ENCODE measurements at places on chromosomes 6 and 20.
A peak's percentile ranks its signal among the peaks of the same experiment; 100 is the strongest.

DNA sequence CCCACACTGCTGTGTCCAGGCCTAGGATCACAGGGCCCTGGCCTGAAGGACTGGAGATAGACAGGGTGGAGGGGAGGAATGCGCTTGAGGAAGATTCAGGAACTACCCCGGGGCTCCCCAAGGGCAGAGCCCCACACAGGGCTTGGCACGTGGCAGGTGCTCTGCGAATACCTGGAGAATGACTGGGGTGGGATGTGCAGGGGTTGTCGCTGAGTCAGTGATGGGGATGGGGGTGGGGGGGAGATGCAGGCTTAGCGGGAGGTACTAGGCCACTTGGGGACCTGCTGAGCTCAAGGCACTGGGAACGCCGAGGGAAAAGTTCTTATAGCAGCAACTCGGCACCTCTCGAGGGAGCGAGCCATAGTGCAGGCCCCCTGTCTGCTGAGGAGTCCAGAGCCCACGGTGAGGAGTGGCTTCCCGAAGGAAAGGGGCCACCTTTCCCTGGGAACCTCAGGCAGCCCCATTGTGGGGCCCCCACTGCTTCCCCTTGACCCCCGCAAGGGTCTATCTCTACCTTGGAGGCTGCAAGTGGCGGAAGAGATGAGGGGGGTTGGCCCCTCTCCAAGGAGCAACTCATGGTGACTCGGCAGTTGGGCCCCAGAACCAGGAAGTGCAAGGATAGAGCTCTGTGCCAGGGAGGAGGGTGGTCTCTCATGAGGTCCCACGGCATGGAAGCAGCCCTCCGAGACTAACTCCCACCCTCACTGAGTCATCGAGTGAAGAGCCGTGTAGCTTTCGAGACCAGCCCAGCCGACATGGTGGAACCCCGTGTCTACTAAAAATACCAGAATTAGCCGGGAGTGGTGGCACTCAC is 33.1 kb downstream of the SRC start:
- DNase-seq: peak; percentile 79

DNA sequence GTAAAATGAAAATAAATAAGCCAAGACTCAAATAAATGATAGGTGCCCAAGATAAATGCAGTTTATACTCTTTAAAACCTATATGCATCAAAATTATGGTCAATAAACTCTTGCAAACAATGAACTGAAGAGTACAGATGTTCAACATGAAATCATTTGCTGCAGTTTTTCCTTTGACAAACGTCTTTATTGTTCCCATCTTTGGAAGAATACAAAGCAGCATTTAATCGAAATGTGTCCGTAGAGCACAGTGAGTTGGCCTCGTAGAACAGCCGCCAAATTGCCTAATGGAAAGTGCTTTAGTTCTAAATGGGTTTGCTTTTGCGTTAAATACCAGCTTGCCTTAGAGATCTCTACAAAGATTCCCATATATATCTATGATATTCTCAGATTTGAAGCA is 447.4 kb downstream of the PKHD1 start:
- no peak for DNase-seq

DNA sequence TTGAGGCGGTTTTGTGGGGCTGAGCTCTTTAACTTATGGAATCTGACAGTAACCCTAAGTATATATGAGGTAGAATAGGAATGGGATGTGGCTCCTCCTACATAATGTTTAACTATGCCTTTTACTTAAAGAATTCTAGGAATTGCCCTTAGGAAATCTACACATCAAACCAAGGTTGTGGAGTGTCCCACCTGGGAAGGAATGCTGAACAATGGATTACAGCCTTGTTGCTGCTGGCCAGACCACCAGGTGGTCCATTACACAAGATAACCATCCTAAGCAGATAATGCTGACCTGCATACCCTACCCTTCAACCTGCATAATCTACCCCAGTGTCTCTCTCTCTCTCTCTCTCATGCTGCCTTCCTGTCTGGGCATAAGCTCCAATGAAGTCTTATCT is 35.0 kb upstream of the SLC22A16 start:
- DNase-seq: no peak

- no peak for DNase-seq
These were observed 78.6 kb upstream of the SLC22A16 start for GRCh38 chr6:110554966-110555460.

GRCh38 chr20:50681359-50682064 is 9.8 kb downstream of the RIPOR3 start:
- no peak for DNase-seq

- DNase-seq: no peak
These were observed 1.2 kb downstream of the LAMA5 start for GRCh38 chr20:62365814-62366369.

DNA sequence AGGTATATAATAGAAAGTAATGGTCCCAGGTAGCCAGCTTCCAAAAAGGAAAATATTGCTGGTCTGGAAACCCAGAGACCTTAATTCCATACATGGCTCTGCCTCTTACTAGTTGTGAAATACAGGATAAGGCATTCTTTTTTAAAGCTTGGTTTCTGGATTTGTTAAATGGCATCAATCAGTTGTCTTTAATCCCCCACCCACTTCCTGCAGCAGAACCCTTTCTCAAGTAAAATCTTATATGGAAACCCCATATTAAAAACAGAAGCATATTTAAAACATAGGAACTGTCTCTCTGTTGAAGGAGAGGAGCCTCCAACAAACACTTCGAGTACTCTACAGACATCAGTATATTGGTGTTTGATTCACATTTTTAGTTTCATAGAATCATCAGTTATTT is 6.2 kb upstream of the LCA5 start:
- DNase-seq: no peak

- no peak for DNase-seq
These were observed 29.2 kb downstream of the MOCS1 start for GRCh38 chr6:39904946-39905639.

DNA sequence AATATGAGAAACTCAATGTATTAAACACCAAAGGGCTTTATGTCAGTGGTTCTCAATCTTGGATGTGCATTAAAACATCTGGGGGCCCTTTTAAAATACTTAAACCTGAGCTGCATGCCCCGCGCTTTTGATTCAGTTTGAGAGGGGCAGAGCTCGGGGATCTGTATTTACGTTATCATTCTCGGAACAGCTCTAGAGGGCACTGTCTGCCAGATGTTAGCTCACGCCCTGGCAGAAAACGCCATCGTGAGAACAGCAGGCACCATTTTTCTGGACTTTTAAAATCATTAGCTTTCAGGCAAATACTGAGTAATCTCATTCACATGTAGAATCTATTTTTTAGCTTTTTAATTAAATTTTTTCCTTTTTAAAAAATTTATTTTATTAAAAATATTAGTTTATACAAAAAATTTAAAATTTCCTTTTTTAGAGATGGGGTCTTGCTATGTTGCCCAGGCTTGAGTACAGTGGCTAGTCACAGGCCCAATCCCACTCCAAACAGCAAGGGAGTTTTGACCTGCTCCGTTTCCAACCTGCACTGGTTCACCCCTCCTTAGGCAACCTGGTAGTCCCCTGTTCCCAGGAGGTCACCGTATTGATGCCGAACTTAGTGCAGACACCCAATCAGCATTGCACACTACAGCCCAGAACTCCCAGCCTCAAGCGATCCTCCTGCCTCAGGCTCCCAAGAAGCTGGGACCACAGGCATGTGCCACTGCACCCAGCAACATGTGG is 30.0 kb upstream of the ZNF133 start:
- DNase-seq: no peak

- DNase-seq: no peak
These were observed 94.5 kb downstream of the BACH2 start for GRCh38 chr6:90202156-90202555.

DNA sequence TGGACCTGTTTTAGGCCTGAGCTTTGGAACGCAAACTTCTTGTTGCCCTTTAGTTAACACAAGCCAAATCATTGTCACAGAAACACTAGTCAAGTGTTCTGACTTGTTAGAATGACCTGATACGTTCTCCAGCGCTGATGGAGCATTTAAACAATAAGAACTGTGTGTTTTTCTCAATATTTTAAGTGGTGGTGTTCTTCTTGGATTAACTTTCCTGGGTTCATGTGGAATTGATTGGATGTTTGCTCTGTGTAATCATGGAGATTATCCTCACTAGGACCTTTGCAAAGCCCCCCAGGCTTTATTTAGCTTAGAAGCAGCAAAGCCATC is 1.6 kb downstream of the LRRC1 start:
- DNase-seq: no peak

DNA sequence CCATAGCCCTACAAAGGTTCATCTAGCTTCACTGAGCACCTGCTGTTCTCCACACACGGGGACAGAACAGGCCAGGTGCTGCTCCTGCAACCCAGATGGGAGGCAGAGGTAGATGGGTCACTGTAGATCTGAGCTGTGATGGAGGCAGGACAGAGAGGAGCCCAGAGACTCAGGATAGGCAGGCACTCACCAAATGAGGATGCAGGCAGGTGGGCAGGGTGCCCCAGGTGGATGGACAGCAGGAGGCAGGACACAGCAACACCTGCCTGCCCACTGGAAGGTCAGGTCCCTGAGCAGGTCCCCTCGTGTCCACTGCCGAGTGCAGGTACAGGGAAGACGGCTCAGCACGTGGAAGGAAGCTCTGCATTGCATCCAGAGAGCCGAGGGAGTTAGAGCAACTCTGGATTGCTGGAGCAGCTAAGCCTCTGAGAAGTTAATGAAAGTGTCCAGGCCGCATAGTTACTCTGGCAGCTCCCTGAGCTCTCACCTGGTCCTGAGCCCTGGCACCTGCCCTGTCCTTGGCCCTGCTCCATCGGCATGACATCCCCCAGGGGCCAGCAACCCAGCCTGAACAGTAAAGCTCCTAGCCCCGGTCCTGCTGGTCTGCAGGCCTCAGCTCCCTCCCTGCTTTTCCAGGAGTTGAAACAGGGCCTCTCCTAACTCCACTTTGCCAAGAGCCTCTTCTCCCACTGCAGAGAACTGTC is 4.9 kb upstream of the YTHDF1 start:
- DNase-seq: no peak

DNA sequence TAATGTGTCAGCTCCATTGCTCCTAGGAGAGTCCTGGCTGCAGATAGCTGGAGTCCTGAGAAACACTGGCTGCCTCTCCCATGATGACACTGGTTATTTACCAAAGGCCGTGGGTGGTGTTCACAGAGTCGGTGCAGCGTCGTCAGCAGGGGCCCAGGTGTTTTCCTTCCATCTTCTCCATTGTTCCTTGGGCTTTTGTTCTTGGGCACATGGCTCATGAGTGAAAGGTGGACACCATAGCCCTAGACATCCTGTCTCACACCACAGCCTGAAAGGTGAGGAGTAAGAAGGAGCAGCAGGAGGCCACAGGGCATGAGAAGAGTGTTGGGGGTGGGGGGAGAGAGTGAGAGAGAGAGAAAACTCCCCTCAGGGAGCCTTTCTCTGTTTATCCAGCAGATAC is 9.1 kb downstream of the CST5 start:
- no peak for DNase-seq

GRCh38 chr20:14820771-14821170 is 483.4 kb upstream of the FLRT3 start:
- no peak for DNase-seq

- no peak for DNase-seq
These were observed 171.8 kb upstream of the LAMA2 start for GRCh38 chr6:128711149-128711548.

GRCh38 chr20:52539891-52540290 is 348.3 kb upstream of the ZFP64 start:
- DNase-seq: no peak

- peak; percentile 54 for DNase-seq
These were observed 1.9 kb downstream of the TAB2 start for GRCh38 chr6:149319422-149319821.

DNA sequence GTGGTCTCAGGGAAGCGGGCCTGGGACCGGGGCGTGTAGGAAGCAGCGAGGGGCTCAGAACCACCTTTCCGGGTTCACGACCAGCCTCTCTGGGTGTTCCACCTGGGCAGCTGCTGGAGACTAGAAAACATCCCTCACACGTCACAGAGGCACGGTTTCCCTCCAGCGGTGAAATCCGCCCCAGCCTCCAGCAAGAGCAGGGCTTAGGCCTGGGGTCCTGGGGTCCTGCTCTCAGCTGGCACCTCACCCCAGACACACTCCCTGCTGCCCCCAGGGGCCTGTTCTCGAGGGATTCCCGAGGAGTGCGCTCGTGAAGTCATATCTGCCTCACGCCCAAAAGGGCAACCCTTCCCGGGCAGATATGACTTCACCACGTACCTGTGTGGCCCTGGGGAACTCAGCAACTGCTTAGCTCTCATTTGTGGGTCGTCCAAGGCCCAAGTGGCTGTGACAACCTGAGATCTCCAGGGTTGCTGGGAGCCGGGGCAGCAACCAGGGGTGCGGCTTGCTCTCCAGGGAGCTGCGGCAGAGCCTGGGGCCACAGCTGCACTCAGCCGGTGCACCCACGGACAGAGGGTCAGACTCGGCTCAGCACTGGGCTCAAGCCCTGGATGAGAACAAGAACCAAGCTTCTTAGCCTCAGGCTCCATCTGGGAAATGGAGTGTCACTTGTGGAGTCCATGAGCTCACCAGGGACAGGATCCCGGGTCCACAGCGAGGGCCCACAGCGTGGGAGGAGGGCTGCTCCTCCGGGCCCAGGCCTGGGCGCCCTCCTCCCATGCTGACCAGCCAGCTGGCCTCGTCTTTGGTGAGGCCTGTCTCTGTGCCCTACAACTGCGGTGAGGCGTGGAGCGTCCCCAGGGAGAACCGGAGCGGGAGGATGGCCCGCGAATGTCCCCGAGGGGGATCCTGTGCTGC is 661 bp downstream of the FNDC11 start:
- no peak for DNase-seq

DNA sequence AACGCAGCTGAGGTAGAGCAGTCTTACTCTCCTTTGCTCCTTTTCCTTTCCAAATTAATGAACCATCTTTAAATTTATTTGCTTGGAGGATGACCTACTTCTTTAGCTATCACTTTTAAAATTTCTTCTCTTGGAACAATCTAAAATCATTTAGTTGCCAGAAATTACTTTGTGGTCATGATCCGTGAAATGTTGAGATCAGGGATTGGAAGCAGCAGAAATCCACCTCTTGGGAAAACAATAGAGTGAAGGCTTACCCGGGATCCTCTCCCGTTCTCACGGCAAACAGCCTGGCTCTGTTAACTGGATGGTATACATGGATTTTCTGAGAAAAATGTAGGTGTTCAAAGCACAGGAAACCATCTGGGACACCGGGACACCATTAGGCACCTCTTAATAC is 7.7 kb downstream of the AKAP12 start:
- no peak for DNase-seq

DNA sequence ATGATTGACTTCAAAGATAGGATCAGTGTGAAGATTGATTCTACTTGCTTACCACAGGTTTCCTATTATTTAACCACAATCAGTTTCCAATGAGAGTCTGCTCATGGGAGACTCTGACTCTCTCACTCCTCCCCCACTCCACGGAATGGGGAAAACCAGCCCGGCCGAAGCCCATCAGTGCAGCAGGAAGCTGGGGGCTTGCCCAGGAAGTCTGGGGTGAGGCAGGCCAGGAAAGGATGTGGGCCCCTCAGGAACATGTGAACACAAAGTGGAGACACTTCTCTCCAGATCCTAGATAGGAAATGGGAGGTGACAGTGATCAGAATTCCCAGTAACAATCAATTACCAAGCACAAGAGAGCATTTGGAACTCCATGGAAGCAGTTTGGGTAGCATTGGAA is 144.2 kb downstream of the TTLL2 start:
- no peak for DNase-seq

- no peak for DNase-seq
These were observed 673 bp downstream of the MARCKS start for GRCh38 chr6:113857556-113858479.

Measured in CD14-positive monocyte (primary cell).